ENCODE measurements at places on chromosomes 3 and 15.

- DNase-seq, result no peak
Measured at GRCh38 chr15:67042551-67043142, 22.8 kb upstream of the SMAD3 start.

DNA sequence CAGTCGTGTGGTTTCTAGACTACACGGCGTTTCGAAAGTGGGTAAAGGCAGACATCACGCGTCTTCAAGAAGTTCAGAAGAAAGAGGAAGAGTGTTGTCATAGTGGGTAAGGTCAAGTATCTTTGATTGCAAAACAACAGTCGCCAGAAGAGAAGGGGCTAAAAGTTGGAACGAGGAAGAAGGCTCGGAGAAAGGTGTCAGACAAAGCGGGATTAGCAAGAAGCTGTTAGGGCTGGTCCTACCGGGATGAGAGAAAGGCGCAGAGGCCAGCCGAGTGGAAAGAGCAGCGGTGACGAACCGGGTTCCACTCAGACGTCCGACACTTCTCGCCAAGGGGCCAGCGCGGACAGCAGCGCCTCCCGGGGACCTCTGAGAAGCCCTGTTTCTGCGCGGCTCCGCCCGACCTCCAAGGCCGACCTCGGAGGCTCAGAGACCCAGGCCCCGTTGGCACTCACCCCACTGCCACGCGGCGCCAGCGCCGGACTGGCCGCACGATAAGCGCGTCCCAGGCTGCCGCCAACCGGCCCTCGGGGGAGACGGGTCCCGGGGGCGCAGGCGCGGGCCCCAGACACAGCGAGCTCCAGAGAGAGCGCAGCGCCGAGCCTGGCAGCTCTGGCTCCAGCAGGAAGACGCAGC, 436 bp downstream of the ADPGK start:
- DNase-seq, result no peak

GRCh38 chr3:194727435-194728128, 41.9 kb downstream of the FAM43A start:
- no peak for DNase-seq

DNA sequence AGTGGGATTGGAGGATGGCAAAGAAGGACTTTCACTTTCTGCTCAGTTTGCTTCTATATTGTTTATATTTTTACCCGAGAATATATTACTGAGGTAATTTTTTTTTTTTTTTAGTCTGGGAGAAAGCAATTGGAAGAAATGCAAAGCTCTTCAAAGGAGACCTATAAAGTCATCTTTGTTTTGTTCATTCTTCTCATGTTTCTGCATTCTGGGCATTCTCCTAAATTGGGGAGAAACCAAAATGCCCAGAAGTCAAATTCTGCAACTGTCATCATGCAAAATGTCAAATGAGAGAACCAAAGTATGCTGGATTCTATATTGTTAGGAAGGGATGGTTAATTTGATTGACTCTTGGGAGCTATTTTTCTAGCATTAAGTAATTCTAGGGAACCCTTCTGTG, 168.3 kb upstream of the TSC22D2 start:
- no peak for DNase-seq

- no peak for DNase-seq
Measured at GRCh38 chr3:111285694-111286093, 214.1 kb downstream of the NECTIN3 start.

- no peak for DNase-seq
Measured at GRCh38 chr3:150653110-150653561, 50.0 kb downstream of the SELENOT start.

- DNase-seq, result no peak
Measured at GRCh38 chr15:82314769-82315518, 34.3 kb downstream of the GOLGA6L10 start.

DNA sequence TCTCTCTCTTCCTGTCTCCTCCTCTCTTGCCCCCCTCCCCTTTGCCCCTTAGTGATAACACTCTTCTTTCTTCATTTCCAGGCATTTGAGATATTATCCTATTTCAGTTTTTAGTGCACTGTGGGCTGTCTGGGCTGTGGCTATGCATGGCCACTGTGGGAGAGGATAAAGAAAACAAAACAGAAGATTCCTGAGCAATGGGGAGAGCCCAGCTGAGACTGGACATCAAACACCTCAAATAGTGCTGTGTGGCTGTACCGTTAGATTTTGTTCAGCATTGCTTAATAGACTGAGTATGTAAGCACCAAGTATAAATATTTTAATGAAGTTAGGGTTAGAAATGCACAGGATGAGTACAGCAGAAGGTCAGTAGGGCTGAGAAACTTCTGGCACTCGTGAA, 7.9 kb upstream of the GBE1 start:
- DNase-seq, result no peak

- DNase-seq, result no peak
Measured at GRCh38 chr3:11953778-11954177, 50.4 kb upstream of the SYN2 start.

GRCh38 chr15:83262594-83263315, 21.7 kb downstream of the BNC1 start:
- no peak for DNase-seq

GRCh38 chr3:50112462-50112861, 23.7 kb downstream of the RBM5 start:
- DNase-seq, result peak; percentile 54

DNA sequence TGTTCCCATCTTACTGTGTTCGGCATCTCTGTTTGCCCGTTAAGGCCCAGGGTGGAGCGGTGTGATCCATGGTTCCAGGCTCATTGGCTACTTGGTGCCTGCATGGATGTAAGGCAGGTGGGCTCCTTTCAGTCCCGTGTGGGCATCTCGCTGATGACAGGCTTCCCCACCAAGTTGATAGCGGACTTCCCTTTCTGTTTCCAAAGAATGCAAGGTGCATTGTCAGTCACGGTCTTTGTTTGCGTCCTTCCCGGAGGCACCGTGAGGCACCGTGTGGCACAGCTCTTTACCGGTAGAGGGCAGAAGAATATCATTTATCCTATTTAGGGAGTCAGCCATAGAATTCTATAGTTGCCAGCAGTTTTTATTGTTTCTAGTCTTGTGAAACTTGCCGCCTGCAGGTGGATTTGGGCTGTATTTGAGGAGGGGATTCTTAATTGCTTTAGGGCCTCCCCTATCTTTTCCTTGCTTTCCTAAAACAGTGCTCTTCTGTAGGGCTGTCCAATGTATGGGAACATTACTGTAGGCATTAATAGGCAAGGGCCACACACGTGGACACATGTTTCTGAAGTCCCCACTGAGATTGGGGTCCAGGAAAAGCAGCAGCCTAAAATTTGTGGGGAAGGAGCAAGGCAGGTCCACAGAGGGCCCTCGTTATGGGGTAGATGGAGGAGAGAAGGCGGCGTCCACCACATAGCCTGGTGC, 244.1 kb downstream of the SLCO3A1 start:
- DNase-seq, result peak; percentile 30

DNA sequence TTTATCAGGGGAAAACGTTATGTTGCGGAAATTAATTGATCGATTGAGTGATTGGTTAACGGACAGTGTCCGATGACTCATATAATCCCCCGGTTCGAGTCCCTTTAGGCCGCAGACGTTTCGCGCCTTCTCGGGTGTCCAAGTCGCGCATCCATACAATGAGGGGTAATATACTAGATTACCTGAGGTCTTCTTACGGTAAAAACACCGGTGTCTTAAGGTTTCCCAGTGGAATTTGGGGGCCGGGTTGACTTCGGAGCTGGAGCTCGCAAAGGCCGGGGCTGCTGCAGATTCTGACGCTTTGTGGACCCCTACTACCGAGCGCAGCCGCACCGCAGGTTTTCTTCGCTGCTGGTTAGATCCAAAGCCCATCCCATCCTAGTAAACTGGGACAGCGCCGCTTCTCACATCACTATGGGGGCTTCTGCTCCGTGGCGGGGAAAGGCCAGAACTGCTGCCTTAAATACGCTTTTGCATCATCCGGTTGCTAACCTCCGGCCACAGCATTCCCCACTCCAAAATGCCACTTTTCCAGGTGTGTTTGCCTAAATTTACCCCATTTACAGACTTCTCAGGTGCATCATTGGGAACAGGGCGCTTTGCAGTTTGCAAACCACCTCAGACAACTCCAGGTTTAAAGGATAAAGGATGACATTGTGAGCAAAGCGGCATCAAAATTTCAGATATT, 858 bp upstream of the SACM1L start:
- DNase-seq, result no peak

GRCh38 chr3:66706890-66707289, 206.1 kb upstream of the LRIG1 start:
- DNase-seq, result no peak

Data from NCI-H187 treated with DMSO at 0.1 percent for 48 hours (cell line).